ENCODE measurements at places on chromosomes 11 and 22. TPM values are rescaled to one million over a fixed set of nuclear protein-coding genes. Genes with fewer than 3 reads are reported as not detected.

The MMP10 gene
- not detected for polyA plus RNA-seq

The OAF gene
- polyA plus RNA-seq = 45.2 TPM

The EFEMP2 gene
- polyA plus RNA-seq = 87.9 TPM

The MIAT gene
- polyA plus RNA-seq = 0.13 TPM

The TMEM86A gene
- polyA plus RNA-seq = 4.0 TPM

The SCGB1D2 gene
- not detected for polyA plus RNA-seq

The KRTAP5-1 gene
- polyA plus RNA-seq = 1.4 TPM

The HPX gene
- polyA plus RNA-seq = 2.2 TPM

The HOATZ gene
- polyA plus RNA-seq = not detected

The ACAT1 gene
- 54.5 TPM for polyA plus RNA-seq

The APOL5 gene
- polyA plus RNA-seq = 2.0 TPM

The DMC1 gene
- 8.0 TPM for polyA plus RNA-seq

The SLC22A12 gene
- not detected for polyA plus RNA-seq

The NCF4 gene
- polyA plus RNA-seq = 4.5 TPM

The UBQLNL gene
- 0.22 TPM for polyA plus RNA-seq

The CARD18 gene
- not detected for polyA plus RNA-seq

The RIMBP3B gene
- not detected for polyA plus RNA-seq

The OSM gene
- 0.17 TPM for polyA plus RNA-seq

The DTX4 gene
- polyA plus RNA-seq = 19.4 TPM

The PGA3 gene
- polyA plus RNA-seq = not detected

The GAS2 gene
- polyA plus RNA-seq = 6.0 TPM

The SCGB1C1 gene
- not detected for polyA plus RNA-seq

The OR8A1 gene
- polyA plus RNA-seq = 0.37 TPM

The BTBD18 gene
- 0.15 TPM for polyA plus RNA-seq

Data from hindlimb muscle (tissue), 1 donor.